ENCODE measurements at places on chromosomes 13 and 19. TPM values are rescaled to one million over a fixed set of nuclear protein-coding genes. Genes with fewer than 3 reads are reported as not detected.

LGALS14 gene
- not detected for total RNA-seq

S1PR5 gene
- 2.4 TPM for total RNA-seq

ZNF749 gene
- total RNA-seq = 19.4 TPM

PEG3 gene
- 545 TPM for total RNA-seq

PGLYRP1 gene
- total RNA-seq = not detected

UBL5 gene
- 326 TPM for total RNA-seq

SDHAF1 gene
- 21.6 TPM for total RNA-seq

IL11 gene
- 16.7 TPM for total RNA-seq

ZGLP1 gene
- total RNA-seq = 2.1 TPM

SLC25A41 gene
- 0.14 TPM for total RNA-seq

C5AR1 gene
- not detected for total RNA-seq

STARD13 gene
- total RNA-seq = 35.1 TPM

GRIK5 gene
- total RNA-seq = 10.3 TPM

LIG4 gene
- total RNA-seq = 10.8 TPM

FUT6 gene
- 2.0 TPM for total RNA-seq

COL4A1 gene
- total RNA-seq = 269 TPM

ZNF112 gene
- 11.7 TPM for total RNA-seq

NEK5 gene
- total RNA-seq = not detected

SMIM17 gene
- 0.55 TPM for total RNA-seq

ZNF528 gene
- 12.6 TPM for total RNA-seq

DLEU7 gene
- total RNA-seq = 1.2 TPM

THSD1 gene
- total RNA-seq = 9.9 TPM

CBY2 gene
- not detected for total RNA-seq

COL5A3 gene
- total RNA-seq = not detected

ADPRHL1 gene
- 2.2 TPM for total RNA-seq

C2CD4C gene
- total RNA-seq = 0.73 TPM

ZNF415 gene
- total RNA-seq = 10.6 TPM
